ENCODE measurements at places on chromosomes 2 and 18.

GRCh38 chr2:9285385-9285920 is 78.8 kb downstream of the ASAP2 start:
- H3K36me3 ChIP-seq: peaks cover 5% of the 10 kb centered on the region
- H3K27ac ChIP-seq: no peak overlapping the region
- H3K27me3 ChIP-seq: no peaks in the 10 kb centered on the region

- no peak overlapping the region for H3K4me3 ChIP-seq
- no peaks in the 10 kb centered on the region for H3K36me3 ChIP-seq
- H3K27me3 ChIP-seq: no peaks in the 10 kb centered on the region
- DNase-seq: no peak
Observed at GRCh38 chr2:38097258-38097987, 21.5 kb upstream of the CYP1B1 start.

- no peak for DNase-seq
- H3K4me1 ChIP-seq: no peaks in the 10 kb centered on the region
- H3K4me3 ChIP-seq: no peak overlapping the region
Observed at GRCh38 chr18:69778680-69779079, 169.0 kb downstream of the CD226 start.

GRCh38 chr18:21218862-21219261 is 23.2 kb upstream of the GREB1L start:
- no peak overlapping the region for H3K27ac ChIP-seq
- H3K4me3 ChIP-seq: no peak overlapping the region
- no peaks in the 10 kb centered on the region for H3K4me1 ChIP-seq

DNA sequence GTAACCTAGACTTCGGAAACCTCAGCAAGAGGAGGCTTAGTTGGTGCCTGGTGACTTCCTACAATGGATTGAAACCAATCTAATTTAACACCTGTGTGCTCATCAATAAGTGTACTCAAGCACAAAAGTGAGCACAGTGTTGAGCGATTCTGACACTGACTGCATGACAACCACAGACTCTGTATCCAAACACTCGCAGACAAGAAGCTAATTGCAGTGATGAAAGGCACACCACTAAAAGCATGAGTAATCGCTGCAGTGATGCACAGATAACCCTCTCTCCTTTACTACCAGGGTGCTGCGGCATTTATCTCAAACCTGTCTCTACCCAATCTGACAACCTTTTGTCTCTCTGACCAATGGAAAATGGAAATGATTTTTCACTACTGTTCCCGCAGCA is 168.1 kb downstream of the AFF3 start:
- H3K27ac ChIP-seq: no peak overlapping the region
- H3K4me1 ChIP-seq: no peaks in the 10 kb centered on the region
- no peak overlapping the region for H3K4me3 ChIP-seq
- H3K27me3 ChIP-seq: no peaks in the 10 kb centered on the region
- no peaks in the 10 kb centered on the region for H3K36me3 ChIP-seq

DNA sequence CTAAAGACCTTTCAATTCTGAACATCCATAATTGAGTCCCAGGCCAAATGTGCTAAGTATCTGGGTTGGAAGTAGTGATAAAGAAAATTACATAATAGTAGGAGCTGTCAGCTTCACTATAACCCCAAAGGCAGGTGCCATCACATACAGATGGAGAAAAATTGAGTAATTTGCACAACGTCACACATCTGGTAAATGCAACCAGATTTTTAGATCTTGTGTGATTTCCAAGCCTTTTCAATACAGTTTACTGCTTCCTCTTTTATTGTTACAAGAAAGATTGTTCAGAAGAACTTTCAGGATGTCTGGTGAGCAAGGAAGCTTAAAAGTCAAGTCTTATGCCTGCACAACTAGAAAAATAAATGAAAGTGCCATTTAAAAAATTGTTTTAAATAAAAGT is 62.3 kb downstream of the UBE2E3 start:
- H3K27ac ChIP-seq: no peak overlapping the region
- DNase-seq: no peak
- no peak overlapping the region for H3K4me3 ChIP-seq
- H3K36me3 ChIP-seq: no peaks in the 10 kb centered on the region

DNA sequence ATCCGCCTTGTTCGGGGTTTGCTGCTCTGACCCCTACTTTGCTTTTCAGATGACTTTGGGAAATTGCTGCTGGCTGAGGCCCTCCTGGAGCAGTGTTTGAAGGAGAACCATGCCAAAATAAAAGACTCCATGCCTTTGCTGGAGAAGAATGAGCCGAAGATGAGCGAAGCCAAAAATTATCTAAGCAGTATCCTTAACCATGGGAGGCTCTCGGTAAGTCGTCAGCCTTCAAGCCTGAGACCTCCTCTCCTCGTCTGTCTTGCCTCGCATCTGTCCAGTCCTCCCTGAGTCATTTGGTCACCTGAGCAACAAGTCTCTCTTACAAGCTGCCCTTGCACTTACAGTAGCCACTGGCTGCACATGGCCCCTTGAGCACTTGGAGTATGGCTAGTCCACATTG is 34.7 kb upstream of the MCFD2 start:
- peak overlapping the region; percentile 23 for H3K27ac ChIP-seq
- peaks cover 19% of the 10 kb centered on the region for H3K4me1 ChIP-seq
- DNase-seq: no peak
- H3K27me3 ChIP-seq: no peaks in the 10 kb centered on the region
- peaks cover 35% of the 10 kb centered on the region for H3K36me3 ChIP-seq

DNA sequence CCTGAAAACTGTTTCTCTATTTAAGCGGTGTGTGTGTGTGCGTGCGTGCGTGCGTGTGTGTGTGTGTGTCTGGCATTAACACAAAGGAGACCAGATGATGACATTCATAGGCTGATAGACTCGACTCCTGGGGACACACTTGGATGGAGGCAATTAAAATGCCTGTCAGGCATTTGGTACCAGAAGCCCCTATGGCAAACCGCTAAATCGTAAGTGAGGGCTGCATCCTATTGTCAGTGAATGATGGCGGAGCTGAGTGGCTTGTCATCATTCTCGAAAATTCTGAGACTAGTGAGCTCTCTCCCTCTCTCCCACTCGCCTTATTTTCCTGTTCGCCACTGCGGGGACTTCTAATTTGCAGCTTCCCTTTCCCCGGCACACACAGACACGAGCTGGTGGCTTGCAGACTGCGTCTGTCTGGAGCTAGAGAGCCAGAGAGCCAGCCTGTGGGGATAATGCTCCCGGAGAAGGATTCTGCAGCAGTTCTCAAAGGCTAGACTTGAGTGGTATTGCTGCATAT is 155.4 kb downstream of the MAP2 start:
- no peaks in the 10 kb centered on the region for H3K27me3 ChIP-seq
- no peaks in the 10 kb centered on the region for H3K36me3 ChIP-seq
- no peak overlapping the region for H3K27ac ChIP-seq
- no peak for DNase-seq
- H3K4me1 ChIP-seq: no peaks in the 10 kb centered on the region

- no peak for DNase-seq
- H3K4me1 ChIP-seq: no peaks in the 10 kb centered on the region
- H3K27me3 ChIP-seq: no peaks in the 10 kb centered on the region
Observed at GRCh38 chr18:79816092-79816491, 18.4 kb downstream of the KCNG2 start.
